Naive thymus-derived CD8-positive, alpha-beta T cell (primary cell): ENCODE measurements at places on chromosomes 4 and X. TPM values are rescaled to one million over a fixed set of nuclear protein-coding genes. Genes with fewer than 3 reads are reported as not detected.

Gene DCLK2
- not detected for polyA plus RNA-seq

Gene PAGE1
- polyA plus RNA-seq, result not detected

Gene AMOT
- 1.3 TPM for polyA plus RNA-seq

Gene CDS1
- 0.17 TPM for polyA plus RNA-seq

Gene NEUROG2
- polyA plus RNA-seq, result not detected

Gene SPATA4
- not detected for polyA plus RNA-seq

Gene CACNA1F
- not detected for polyA plus RNA-seq

Gene STAP1
- 0.59 TPM for polyA plus RNA-seq

Gene FGG
- not detected for polyA plus RNA-seq

Gene DDX53
- not detected for polyA plus RNA-seq

Gene COL4A6
- polyA plus RNA-seq, result not detected

Gene SAP30
- polyA plus RNA-seq, result 1.2 TPM

Gene PAGE2B
- polyA plus RNA-seq, result not detected

Gene PIR
- polyA plus RNA-seq, result not detected

Gene TRAM1L1
- not detected for polyA plus RNA-seq

Gene GPR173
- polyA plus RNA-seq, result not detected

Gene GPRASP2
- polyA plus RNA-seq, result 11.0 TPM
